ENCODE measurements at places on chromosomes 4 and X. TPM values are rescaled to one million over a fixed set of nuclear protein-coding genes. Genes with fewer than 3 reads are reported as not detected.

The MAOB gene
- 71.4 TPM for total RNA-seq

The FAM47E gene
- total RNA-seq: 5.9 TPM

The SLC9B1 gene
- total RNA-seq: 0.25 TPM

The SCOC gene
- 43.7 TPM for total RNA-seq

The CFI gene
- 19.5 TPM for total RNA-seq

The SPACA5 gene
- not detected for total RNA-seq

The PAGE2B gene
- not detected for total RNA-seq
